ENCODE measurements at places on chromosomes 6 and 20.

DNA sequence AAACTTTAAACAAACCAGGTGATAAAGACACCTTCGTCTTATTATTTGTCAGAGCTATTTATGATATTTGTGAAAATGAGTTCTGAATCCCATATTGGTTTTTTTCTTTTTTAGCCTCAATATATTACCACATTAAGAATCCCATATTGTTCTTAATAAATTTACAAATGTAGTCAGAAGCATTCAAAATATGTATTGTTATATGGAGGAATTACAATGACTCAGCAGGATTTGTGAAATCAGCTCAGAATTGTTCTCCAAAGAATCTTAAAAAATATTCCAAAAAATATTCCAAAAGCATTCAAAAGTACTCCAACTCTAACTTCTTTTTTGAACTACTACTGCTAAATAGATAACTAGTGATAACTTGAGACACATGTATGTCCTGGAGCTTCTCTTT, 6.5 kb upstream of the ZNF343 start:
- no peak for DNase-seq

DNA sequence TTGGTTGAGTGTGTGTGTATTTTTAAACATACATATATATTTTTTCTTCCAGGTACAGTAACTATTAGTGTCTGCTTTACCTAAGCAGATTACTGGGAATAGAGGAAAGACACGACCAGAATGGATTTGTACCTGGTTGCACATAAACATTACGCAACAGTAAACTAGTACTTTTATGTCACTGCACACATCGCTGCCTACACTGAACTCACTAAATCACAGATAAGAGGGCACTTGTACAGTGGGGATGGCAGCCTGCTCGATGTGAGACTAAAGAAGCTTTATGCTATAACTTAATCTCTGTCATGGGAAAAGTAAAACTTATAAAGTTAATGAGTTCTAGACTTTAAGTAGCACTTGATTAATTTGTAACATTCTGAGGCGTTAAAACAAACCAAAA, 89.5 kb upstream of the SIM1 start:
- no peak for DNase-seq

DNA sequence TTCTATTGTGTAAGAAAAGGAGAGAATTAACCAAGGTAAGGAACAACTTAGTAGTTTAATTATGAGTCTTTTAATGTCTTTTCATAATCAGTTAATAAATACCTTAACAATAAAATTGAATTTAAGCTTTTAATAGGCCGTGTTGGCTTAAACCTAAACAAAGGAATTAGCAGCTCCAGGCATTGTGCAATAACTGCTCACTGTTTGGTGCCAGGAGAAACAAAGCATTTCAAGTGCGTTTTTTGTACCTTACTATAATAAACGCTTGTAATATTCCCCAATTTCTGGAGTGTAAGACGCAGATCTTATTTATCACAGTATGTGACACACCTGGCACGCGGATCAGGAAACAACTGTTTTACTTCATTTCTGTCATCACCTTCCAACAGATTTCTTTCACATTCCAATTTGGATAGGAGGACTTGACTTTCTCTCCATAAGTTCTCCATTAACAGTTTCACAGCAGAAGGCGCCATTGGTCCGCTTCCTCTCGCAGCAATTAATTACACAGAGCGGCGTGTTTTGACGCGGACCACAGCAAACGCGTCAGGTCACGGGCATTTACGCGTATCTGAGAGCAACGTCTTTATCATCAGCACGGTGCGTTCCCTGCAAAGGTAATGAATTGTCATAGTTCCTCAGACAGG, 335.8 kb upstream of the NT5E start:
- DNase-seq, result no peak

DNA sequence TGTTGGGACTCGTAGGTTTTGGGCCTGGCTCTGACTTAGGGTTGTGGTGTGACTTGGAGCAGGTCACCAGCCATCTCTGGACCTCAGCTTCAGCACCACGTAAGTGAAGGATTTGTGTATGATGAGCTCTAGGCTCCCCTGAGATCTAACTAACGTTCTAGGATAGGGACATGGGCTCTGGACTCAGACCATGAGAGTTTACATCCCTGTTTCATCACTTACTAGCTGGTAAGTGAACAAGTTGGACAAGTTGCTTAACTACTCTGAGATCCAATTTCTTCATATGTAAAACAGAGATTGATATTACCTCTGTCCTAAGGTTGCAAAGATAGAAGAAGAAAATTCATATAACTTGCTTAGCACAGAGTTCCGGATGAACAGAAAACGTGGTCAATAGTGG, 20.3 kb upstream of the PNPLA1 start:
- DNase-seq, result no peak

DNA sequence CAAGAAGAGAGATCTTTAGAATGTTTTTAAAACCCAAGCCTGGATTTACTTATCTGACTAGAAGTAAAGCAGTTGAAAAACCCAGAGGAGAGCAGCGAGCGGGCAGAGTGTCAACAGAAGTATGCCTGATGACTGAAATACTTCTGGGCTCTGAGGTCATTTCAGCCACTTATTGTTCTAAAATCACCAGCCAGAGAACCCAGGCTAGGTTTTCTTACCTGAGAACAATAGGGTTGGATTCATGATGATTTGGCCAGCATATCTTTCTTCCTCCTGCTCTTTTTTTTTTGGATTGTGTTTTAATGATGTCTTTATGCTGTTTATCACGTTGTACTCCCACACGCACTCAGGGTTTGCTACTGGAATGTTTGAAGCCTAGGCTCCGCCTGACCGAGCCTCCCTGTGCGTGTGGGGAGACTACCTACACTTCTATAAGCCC, 63.0 kb upstream of the KIF25 start:
- DNase-seq, result no peak

DNA sequence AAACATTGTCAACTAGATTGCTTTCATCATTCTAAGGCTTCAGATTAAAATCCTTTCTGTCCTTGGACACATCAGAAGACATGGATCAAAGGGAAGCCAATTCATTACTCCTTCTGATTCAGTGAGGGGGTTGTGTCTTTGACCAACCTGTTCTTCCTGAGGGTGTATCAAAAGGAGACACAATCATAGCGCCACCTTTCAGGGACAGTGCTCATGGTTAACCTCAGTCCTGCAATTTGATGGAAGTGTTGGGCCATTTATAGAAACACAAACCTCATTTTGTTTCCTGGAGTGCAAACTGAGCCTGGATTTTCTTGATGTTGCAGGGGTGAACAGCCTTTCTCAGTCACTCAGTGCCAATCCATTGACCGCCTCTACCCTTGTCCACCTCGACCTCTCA, 163.9 kb upstream of the SCGN start:
- DNase-seq, result no peak

GRCh38 chr6:17417817-17418216, 24.4 kb downstream of the CAP2 start:
- DNase-seq, result no peak

- peak; percentile 47 for DNase-seq
Measured at GRCh38 chr6:143941852-143942627, 66.0 kb downstream of the PLAGL1 start.

GRCh38 chr6:149497365-149497764, 12.6 kb upstream of the ZC3H12D start:
- DNase-seq, result no peak

GRCh38 chr20:43983904-43984361, 69.3 kb downstream of the TOX2 start:
- no peak for DNase-seq
